Left lung (tissue), 14 donors: ENCODE measurements at places on chromosomes 7 and 10.

GRCh38 chr7:5702876-5703571, 78.4 kb downstream of the RNF216 start:
- no peak for DNase-seq

- no peak for DNase-seq
Observed at GRCh38 chr10:43228783-43229207, 38.1 kb downstream of the RASGEF1A start.

DNA sequence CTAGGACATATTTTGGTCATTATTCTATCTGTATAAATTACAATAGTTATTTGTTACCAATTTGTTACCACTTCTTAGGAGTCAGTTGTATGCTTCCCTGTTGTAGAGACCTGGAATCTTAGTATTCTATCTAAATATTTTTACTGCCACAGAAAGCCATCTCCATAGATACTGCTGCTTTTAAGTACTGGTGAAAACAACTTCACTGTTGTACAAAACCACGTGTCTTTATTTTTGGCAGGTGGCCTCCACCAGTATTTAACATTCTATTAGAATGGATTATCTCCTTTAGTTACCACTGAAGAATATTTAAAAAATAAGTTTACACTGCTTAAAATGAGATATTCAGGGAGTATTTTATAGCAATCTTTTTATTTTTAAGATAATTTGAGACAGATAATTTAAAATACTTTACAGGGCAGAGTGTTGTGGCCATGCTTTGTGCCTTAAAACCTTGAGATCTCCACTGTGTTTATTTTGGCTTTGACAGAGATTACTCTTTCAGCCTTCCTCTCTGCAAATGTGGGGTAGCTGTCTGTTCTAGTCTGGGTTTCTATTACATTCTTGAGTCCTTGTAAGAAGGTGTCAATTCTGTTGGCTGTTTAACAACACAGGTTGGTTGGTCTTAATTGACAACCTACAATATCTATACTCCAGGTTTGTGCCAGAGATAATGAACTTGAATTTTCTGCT, 185.6 kb downstream of the LRRC4 start:
- no peak for DNase-seq

DNA sequence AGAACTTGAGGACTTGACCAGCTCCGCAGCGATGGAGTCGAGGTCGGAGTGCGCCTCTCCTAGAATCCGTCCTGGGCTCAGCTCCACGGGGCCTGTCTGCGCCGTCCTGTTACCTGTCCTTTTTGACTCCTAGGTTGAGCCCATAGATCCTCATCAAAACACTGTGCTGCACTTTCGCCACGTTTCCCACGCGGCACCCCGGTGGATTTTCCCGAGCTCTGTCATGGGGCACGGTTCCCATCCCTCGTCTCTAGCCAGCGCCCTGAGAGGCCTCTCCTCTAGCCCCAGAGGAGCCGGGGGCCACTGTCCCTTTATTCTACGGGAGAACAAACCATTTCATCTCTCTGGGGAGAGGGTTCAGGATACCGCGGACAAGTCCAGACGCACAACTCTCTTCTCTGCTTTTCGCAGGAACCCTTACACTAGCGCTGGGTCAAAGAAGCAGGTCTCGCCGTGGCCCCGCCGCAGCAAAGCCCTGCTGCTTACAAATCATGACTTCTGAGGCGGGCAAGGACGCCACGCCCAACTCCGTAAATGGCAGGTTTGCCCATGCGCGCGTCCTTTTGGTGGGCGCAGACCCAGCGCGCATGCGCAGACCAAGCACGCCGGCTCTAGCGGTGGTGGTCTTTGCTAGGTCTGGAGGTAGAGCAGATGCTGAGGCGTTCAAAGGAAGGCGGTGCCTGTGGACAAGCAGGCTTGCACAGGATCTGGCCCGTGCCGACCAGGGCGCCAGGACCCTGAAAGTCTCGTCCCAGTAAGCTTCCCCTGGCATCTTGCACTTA, 10.3 kb upstream of the ANKRD7 start:
- DNase-seq: peak; percentile 77

- no peak for DNase-seq
Observed at GRCh38 chr7:152624228-152624627, 51.7 kb downstream of the XRCC2 start.

GRCh38 chr7:23356726-23357125, 57.6 kb downstream of the MALSU1 start:
- DNase-seq: no peak

GRCh38 chr7:114953724-114954123, 31.8 kb downstream of the MDFIC start:
- no peak for DNase-seq

- DNase-seq: peak; percentile 70
Observed at GRCh38 chr10:124539935-124540641, 78.5 kb downstream of the LHPP start.
